Activated T-helper 2 cell treated with anti-CD3 and anti-CD28 coated beads, Interferon-gamma antibody, Interleukin-2, Interleukin-4, amounts not matched to agents 10 μg/mL and 5 μg/mL and 100 μg/mL, durations not matched to agents 14 hours and 24 hours and 36 hours (primary cell): ENCODE measurements at places on chromosomes 12 and 14. TPM values are rescaled to one million over a fixed set of nuclear protein-coding genes. Genes with fewer than 3 reads are reported as not detected.

- DNase-seq: no peak
Observed at GRCh38 chr14:51780741-51781140, 79.7 kb upstream of the GNG2 start.

GRCh38 chr12:94563286-94563685 is 87.1 kb downstream of the TMCC3 start:
- no peak for DNase-seq

- DNase-seq: no peak
Observed at GRCh38 chr14:104142946-104143470, 4.6 kb downstream of the KIF26A start.

GRCh38 chr12:25780771-25781170 is 177.7 kb upstream of the RASSF8 start:
- DNase-seq: no peak

DNA sequence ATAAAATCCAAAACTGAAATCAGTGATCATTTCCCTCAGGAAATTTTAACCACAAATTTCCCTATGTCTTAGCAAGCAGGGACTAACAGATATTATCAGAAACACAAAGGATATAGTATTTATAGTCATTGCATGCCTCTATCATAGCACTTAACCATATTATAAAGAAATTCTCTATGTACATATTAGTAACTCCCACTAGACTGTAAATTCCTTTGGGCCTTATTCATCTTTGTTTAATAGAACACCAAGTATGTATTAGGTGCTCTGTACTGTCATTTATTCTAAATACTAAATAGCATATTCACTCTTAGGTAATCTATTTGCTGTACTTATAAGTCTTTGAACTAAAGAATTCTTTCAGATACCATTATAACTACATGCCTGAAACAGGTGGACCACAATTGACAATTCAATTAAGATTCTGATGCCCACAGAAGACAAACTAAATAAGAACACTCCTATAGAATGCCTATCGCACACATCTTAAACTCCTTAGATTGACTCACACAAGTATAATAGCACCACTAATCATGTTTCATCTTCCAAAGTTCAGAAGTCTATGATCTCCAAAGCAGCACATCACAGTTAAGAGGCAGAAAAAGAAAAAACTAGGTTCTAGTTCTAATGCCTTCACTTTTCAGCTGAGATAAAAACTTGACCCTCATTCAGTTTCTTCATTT is 134.1 kb downstream of the FSCB start:
- no peak for DNase-seq

DNA sequence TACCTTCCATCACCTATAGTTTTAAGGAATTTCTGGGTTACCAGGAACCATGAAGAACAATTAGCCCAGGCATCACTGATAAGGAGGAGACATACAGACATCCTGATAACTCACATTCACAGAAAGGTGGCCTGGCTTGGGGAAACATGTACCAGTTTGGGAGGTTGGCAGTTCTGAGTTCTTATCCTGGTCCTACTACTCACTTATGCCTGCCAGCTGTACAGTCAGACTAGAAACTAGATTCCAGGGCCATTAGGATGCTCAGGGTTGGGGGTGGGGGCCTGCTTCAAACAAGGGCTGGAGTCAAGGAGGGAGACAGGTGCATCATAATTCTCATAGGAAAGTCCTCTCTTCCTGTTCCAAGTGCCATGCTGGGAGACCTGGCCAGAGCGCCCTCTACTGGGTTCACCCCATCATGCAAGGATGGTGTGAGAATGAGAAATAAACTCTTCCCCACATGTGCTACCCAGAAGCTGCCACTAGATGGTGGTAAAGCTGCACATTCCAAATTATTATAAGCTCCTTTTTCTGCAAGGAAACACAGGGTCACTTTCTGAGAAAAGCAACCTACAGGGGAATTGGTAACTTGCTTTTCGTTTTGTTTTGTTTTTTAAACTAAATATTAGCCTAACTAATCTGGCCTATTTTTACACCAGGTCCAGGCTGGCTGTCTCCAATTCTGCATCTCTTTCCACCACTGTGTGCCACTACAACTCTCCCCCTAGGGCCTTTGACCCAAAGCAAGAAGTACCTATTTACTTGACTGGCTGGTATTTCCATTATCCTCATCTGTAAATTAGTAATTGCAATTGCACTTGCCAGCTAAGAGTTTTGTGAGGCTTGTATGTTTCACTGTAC is 14.5 kb downstream of the OAS2 start:
- DNase-seq: peak; percentile 47

GRCh38 chr12:114676142-114676741 is 7.7 kb downstream of the TBX3 start:
- no peak for DNase-seq

GRCh38 chr12:101634724-101635123 is 40.0 kb downstream of the MYBPC1 start:
- DNase-seq: no peak

- DNase-seq: no peak
Observed at GRCh38 chr12:29769162-29769858, 14.4 kb downstream of the TMTC1 start.

- DNase-seq: no peak
Observed at GRCh38 chr12:63893170-63893569, 48.7 kb downstream of the SRGAP1 start.

DNA sequence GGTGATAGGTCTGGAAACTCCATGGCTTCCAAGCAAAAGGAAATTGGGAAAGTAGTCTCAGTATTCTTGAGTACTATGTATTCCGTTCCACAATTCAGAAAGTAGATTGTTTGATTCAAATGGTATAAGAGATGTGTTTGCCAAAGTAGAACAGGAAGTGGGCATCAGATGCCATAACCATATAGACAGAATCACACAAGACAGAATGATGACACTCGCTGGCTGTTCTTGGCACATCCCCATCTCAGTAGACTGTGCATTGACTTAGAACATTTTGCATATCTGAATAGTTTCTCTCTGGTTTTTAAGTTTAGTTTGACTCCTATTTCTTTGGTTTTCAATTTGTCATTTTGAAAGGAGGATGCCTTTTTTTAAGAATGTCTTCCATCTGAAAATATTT is 221.1 kb upstream of the RGS6 start:
- no peak for DNase-seq

GRCh38 chr12:53419756-53420155 is 3.9 kb upstream of the AMHR2 start:
- no peak for DNase-seq

PARP11 gene
- 15.3 and 16.0 TPM in 2 replicates for total RNA-seq

DDN gene
- total RNA-seq: 0.60 and 0.91 TPM in 2 replicates

ALDH1L2 gene
- total RNA-seq: 1.0 and 1.4 TPM in 2 replicates
